Stimulated activated CD4-positive, alpha-beta T cell treated with anti-CD3 and anti-CD28 coated beads, Interleukin-4, amount 100 ng/mL, for 1 hour (primary cell): ENCODE measurements at places on chromosomes 16 and 17.

GRCh38 chr17:55909776-55910175 lies 158.9 kb downstream of the PCTP start:
- no peak for DNase-seq

- DNase-seq, result no peak
Observed at GRCh38 chr17:10471858-10472257, 2.5 kb upstream of the MYH4 start.

DNA sequence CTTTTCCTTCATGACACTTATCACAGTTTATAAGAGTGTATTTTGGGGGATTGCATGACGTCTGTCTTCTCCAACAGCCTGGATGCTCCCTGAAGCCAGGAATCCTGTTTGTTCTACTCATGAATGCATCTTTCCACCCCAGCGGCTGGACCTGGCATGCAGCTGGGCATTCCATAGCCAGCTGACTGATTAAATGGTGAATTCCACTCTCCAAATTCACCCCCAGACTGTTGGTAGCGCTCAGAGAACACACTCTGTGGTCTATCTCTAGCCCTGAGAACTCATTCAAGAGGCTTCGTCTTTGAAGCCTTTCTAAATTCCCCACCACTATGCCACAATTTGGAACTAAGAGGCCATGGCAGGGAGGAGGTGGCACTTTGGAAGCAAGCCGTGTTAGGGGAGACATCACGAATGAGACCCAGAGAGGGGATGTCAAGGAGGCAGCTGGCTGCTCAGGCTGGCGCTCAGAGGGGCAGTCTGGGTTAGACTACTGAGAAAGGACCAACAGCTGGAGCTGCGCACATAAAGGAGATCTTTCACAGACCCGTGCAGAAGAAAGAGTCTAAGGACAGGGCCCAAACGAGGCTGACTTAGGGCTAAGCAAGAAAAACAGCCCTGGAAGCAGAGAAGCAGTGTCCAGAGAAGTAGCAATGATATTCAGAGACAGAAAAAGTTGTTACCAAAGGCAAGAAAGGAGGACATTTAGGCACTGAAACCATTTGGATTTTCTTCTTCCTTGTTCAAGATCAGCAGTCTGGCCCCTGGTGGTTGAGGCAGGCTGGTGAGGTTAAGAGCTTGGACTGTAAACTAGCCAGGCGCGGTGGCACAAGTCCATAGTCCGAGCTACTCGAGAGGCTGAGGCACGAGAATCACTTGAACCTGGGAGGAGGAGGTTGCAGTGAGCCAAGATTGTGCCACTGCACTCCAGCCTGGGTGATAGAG lies 42.4 kb upstream of the ZNF629 start:
- DNase-seq, result no peak

DNA sequence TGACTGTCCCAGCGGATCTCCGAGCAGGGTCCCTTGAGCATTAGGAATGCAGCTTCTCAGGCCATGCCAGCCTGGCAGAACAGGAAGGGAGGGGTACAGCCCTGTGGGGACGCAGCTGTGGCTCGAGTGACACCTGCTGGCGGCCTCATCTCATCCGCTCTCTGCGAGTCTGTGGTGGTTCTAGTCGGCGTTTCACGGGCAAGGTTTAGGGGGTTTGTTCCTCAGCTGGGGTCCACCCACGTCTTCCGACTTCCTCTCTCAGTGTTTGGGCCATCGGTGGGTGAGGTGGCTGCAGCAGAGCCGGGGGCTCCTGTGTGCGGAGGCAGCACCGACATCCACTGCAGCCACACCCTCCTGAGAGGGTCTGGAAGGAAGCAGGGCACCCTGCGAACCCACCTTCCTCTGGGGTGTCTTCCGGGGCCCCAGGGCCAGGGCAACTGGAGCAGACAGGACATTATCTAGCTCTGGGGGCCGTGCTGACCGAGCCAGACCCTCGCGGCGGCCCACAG lies 33.3 kb downstream of the JPH3 start:
- peak; percentile 78 for DNase-seq

DNA sequence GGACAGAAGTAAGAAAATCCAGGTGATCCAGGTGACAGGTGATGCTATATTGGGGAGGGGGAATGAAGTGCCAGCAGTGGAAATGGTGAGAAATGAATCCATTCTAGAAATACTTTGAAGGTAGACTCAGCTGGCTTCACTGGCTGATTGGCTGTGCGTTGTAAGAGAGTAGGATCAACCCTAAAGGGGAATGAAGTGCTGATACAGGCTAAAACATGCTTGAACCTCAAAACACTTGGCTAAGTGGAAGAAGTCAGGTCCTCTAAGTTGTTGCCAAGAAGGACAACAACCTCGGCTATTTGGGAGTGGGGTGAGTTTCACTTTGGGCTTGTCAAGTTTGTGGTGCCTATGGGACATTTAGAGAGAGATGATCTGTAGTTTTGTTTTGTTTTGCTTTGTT lies 24.1 kb upstream of the SCNN1B start:
- no peak for DNase-seq

- DNase-seq, result peak; percentile 31
Observed at GRCh38 chr17:79023886-79024771, at the start of gene C1QTNF1. Gene C1QTNF1, plus strand, starts transcription at chr17:79024169. Its CDS starts 19,800 bp downstream, at chr17:79043969.

DNA sequence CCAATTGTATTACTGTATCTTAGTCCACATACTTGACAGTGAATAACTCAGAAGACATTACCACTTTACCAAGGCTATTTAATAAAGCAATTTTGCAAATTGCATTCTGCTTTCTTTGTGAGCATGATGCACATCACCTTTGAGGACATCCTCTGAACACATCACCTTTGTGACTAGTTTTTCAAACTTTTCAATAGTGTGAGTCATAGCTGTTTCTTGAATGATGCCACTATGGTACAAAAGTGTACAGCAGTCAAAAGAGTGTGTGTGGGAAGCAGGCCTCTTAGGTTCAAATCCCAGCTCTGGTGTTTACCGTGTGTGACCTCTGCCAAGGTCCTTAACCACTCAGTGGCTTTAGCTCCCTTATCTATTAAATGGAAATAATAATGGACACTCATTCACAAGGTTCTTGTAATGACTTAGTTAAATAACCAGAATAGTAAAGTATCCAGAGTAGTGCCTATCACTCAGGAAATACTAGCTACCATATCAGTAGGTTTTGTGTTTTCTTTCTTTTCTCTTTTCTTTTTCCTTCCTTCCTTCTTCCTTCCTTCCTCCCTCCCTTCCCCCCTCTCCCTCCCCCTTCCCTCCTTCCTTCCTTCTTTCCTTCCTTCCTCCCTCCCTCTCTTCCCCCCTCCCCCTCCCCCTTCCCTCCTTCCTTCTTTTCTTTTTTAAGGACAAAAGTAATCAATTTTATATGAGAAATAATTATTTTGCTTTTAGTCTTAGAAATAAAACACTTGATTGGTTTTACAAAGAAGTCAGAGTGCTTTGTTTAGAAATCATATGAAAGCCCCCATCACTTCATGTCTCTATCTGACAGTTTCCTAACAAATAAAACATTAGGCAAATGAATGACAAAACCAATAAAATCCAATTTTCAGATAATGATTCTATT lies 178.9 kb downstream of the MYO1D start:
- no peak for DNase-seq

- no peak for DNase-seq
Observed at GRCh38 chr16:77514500-77515220, 79.8 kb upstream of the ADAMTS18 start.

- no peak for DNase-seq
Observed at GRCh38 chr17:69358688-69359596, 32.0 kb upstream of the ABCA5 start.

DNA sequence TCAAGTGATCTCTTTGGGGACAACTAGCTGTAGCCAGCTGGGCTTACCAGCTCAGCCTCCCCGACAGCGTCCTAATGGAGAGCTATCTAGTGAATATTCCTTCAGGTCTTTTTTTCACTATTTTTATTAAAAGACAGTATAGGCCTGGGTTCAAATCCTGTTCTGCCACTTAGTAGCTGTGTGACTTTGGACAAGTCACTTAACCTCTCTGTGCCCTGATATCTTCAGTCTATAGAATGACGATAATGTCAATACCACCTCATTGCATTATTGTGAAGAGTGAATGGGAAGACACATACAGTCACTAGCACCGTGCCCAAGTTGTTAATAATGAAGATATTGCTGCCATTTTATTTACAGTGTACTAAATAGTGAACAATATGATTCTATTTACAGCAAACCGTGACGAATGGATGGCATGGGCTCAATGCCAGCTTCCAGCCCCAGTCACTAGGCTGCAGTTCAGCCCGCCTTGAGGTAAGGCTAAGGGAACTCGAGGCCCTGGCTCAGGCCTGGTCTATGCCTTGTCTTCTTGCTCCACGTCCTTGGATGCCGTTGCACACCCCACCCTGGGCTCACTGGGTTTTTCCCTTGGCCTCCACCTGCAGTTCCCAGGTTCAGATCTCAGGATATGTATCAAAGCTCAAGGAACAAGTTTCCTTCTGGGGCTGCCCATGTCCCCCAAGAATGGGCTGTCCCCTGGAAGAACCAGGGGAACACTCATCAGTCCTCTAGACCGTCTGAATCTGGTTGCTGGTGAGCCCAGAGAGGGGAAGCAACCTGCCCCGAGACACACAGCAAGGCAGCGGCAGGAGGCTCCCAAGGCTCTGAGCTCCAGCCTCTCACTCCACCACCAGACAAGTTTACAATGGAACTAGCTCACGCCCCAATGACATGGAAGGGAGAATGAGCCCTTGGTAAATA lies 95.4 kb upstream of the TNRC6C start:
- DNase-seq, result no peak

DNA sequence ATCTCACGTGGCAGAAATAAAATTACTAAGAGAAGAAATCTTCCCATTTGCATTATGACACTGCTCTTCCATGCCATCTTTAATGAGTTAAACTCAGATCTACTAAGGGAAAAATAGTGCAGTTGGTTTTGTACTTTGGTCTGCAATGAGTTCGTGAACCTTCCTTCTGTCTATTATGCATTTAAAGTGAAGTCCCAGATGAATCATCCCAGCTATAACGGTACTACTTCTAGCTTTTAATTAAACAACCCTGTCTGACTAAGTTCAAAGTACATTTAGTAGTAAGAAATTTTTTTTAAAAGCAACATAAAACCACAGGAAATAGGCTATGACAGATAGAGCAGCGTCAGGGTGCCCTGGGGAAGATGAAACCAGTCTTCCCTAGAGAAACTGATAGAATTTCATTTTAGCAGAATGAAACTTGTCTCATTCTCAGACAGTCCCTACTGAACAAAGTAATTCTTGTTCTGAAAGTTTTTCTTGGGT lies 1.8 kb downstream of the TMIGD1 start:
- DNase-seq, result peak; percentile 44

- no peak for DNase-seq
Observed at GRCh38 chr16:68200088-68200783, 35.7 kb downstream of the ESRP2 start.

DNA sequence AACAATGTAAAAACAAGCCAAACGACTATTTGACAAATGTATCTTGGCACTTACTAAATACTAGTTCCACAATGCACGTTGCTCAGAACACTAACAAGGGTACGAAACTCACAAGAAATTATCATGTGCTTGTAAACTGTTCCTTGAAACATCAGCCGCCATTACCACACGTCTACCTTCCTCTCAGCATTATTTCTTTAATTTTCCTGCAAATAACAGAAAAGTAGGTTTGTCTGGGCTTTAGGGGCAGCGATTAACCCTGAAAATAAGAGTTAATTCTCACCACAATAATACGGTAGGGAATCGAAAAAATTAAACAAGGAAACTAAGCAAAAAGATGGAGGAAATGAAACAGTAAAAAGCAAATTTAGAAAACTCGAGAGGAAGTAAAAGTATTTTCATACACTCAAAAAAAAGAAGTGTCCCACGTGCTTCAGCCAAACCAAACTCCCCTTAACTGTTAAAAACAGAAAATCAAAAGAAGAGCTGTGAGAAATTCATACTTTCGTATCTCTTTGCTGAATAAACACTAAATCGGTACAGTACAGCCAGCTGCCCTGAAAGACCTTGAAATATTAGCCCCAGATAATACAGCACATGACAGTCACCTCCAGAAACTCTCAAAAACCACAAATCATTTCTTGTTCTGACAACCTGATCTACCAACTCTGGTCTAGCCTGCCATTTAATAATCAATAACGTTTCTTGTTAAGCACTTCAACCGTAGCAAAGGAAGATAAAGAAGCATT lies 1.2 kb downstream of the ARHGAP17 start:
- DNase-seq, result no peak

DNA sequence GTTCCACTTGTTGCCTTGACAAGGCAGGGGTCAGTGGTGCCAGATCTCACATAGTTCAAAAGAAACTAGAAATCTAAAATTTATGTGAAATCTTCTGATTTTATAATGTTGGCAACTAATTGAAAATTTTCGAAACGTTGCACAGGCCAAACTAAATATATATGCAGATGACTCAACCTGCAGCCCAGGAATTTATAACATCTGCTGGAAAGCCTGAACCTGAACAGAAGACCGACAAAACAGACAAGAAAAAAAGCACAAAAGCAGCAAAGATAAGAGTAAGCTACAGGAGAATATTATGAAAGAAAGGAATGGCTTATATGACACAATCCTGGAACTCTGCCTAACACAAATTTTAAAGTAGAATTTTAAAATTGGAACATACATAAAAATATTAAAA lies 207.6 kb downstream of the CEP112 start:
- DNase-seq, result no peak

DNA sequence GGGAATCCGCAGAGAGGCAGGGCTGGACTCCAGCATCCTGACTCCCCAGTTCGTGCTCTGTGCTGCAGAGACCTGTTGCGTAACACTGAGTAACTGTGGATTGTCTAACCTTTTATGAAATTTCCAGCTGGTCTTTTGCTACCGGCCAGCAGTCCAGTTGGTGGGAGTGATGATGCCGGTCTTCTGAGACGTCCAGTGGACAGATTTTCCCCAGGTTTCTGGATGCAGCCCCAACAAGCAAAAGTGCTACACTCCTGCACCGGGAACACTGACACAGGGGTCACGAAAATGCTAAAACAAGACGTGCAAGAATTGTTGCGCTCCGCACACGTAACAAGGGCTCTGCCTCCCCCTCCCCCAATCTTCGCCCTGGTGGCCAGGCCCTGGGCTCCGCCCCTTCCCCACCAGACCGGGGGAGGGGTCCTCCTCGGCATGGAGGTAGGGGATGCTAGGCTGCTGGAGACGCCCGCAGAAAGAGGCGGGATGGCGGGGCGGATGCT lies 701 bp upstream of the MRC2 start:
- DNase-seq, result no peak
